ENCODE measurements at places on chromosomes 3 and 15.

GRCh38 chr3:165378761-165379160 lies 182.6 kb upstream of the SLITRK3 start:
- DNase-seq: no peak

DNA sequence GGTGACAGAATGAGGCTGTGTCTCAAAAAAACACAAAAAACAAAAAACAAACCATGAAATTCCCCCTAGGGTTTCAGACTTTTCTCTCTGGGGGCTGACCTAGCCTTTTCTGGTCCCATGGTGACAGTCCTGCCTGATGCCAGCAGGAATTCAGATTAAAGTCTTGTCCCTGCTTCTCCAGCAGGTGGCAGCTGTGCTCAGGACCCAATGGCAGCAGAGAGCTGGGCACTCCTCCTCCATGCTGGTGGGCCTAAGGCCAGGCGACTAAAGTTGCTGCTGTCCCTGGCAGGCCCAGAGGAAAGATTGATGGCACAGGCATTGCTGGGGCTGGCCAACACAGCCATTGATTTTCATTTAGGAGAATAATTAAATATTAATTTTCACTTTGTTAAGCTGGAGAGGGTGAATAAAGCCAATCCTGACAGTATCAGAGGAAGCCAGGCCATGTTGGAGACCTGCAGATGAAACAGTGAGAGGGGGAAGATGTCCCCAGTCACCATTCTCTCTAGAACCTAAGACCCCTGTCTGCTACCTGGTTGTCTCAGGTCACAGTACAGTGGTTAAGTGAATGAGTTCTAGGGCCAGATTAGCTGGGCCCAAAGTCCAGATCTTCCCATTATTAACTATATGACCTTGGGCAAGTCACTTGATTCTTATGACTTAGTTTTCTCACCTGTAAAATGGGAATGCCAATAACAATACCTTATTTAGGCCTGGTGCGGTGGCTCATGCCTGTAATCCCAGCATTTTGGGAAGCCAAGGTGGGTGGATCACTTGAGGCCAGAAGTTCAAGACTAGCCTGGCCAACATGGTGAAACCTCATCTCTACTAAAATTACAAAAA lies 7.1 kb downstream of the CELF6 start:
- DNase-seq: peak; percentile 72

GRCh38 chr15:79093352-79093935 lies 2.9 kb upstream of the RASGRF1 start:
- no peak for DNase-seq

DNA sequence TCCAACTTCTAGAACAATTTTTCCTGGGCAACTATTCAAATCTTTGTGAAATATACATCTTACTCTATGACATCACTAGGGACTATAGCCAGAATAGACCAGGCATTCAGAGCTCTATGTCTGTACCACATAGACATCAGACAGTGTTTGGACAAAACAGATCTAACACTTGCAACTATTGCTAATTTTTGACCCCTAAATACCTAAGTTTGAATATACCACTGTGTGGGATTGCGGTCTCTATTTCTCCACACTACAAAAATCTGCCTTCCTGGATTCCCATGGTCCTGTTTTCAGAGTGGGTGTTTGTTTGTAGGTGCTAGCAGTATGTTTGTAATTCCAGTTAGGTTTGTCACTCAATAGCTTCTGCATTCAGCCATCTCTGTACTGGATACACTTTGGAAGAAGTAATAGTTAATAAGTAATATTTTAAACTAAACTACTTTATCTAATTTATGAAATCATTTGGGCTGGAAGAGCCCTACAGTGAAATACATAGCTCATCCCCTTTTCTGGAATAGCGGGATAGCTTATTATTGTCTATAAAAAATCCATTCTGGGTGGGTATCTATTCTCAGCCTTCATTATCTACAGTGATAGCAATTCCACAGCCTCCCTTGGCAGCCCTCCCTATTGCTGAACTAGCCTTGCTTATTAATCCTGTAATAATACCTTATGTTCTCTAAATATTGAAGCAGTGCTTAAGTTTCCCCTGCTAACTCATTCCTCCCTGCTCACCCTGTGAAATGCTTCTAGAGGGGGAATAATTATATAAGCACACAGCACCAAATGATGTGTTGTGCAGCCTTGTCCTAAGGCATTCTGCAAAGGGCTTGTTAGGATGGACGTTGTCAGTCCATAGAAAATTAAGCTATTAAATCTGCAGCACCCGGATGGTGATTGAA lies 49.4 kb downstream of the RBMS3 start:
- DNase-seq: no peak

GRCh38 chr3:178152988-178153387 lies 383.2 kb upstream of the KCNMB2 start:
- no peak for DNase-seq

GRCh38 chr3:32551087-32551486 lies 19.6 kb downstream of the DYNC1LI1 start:
- no peak for DNase-seq

- DNase-seq: no peak
Observed at GRCh38 chr3:4981294-4981664, 2.0 kb downstream of the BHLHE40 start.

GRCh38 chr3:54343495-54343894 lies 221.1 kb downstream of the CACNA2D3 start:
- no peak for DNase-seq

GRCh38 chr3:81279481-81280379 lies 481.7 kb downstream of the GBE1 start:
- no peak for DNase-seq

DNA sequence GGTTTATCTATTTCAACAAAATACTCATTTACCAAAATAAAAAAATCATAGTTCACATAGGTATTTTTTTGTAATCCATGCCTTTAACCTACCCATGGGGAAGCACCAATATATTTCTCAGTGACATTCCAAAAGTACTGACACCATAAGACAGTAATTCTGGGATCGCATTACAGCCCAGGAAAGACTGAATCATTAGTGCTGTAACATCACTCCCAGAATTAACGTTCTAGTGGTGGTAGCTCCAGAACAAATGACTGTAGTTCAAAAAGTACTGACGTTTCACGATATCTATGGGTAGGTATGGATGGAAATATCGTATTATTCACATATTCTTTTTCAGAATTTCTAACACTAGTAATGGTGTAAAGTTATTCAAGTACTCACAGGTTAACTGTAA lies 54.3 kb upstream of the NEK10 start:
- DNase-seq: no peak

DNA sequence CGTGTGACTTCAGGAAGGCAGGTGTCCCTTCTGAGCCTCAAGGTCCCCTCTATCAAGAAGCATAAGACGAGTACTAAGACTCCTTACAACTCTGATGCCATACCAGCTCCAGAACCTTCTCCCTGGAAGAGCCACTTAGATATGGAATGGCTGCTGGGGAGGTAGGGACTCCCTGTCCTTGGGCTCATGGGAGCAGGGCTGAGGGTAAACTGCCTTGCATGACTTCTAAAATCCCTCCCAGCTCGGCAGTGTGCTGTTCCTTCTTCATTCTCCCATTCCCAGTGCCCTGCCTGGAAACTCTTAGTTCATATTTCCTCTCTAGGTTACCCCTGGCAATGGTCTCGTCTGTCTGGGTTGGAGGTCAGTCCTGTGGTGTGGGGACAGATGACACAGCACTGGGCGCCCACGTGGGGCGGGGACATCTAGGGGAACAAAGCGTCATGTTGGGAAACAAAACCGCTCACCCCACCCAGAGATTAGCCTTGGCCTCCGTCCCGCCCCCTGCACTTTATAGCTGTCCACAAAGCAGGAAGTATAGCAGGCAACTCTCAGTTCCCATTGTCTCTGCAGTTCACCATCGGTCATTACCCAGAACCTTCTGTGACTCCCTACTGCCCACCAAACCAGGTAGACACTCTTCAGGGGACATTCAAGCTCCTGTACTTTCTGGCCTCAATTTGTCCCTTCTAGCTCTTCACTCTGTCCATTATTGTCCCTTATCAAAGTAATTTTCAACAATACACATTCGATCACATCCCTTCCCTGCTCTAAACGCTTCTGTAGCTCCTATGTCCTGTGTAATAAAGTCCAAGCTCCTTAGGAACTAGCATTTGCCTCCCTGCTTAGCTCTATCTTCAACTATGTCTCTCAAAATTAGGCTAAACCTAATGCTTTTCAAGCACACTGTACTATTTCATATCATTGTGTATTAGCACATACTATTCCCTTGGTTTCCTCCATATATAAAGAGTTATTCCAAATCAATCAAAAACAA lies 73.8 kb downstream of the IQSEC1 start:
- DNase-seq: no peak

DNA sequence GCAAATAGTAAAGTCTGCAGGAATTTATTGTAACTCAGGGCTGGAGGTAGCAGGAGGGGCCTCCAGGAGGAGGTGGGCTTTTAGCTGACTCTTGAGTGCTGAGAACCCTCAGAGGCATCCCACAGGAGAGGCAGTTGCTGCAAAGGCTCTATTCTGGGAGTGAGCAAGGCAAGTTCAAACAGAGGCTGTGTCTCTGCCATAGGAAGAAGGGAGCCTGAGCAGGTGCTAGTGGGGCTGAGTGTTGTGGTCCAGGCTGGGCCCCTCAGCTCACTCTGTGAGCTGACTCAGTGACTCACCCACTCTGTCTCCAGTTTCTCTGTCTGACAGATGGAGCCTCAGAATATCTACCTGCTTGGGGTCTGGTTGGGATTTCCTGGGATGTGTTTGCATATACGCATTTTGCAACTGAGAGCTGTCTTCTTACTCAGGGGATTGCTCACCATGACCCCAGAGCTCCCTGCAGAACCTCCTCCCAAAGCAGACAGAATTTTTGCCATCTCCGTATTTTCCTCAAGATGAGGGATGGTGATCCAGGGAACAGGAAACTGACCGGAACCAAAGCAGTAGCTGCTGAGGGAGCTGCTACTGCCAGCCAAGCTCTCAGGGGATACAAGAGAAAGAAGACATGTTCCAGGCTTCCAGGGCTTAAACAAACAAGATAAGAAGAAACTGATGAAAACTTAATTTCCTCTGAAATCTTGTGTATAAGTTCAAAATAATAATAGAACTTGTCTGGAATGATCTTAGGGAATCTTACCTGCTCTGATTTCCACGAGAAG lies 13.6 kb upstream of the NOX5 start:
- DNase-seq: no peak

DNA sequence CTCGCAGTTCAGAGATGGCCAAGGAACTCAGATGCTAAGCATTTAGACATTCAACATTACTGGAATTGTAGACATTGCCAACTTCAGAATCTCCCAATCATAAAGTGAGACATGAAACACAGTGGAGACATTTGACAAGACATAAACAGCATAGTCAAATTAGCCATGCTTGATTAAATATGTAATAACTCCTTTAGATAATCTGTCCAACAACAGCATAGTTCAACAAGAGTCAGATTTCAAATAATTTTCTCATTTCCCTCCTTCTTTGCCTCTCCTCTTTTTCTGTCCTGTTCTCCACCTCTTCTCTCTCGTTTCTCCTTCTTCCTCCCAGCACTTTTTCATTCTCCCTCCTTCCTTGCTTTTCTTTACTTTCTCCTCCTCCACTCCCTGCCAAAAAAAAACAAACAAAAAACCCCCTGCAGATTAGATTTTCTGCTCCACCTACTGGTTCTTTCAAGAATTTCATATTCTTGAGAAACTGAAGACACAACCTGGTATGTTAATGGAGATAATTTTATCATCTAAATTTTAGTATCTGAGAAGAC lies 20.2 kb downstream of the CPOX start:
- no peak for DNase-seq

DNA sequence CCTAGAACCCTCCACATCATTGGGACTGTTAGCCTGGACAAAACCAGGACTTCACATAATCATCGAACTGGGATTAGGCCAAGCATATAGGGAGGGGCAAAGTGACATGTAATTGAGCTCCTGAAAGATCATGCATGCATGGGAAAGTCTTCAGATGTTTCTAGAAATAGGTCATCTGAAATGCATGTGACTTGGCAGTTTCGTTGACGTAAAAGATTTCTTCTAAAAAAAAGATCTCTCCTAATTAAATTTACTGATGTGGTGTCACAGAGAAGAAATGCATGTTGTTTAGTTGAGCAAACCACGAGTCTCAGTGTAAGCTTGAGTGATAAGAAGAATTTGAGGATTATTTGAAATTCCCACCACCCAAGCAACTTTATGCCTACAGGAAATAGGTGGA lies 70.0 kb upstream of the LIMD1 start:
- no peak for DNase-seq

DNA sequence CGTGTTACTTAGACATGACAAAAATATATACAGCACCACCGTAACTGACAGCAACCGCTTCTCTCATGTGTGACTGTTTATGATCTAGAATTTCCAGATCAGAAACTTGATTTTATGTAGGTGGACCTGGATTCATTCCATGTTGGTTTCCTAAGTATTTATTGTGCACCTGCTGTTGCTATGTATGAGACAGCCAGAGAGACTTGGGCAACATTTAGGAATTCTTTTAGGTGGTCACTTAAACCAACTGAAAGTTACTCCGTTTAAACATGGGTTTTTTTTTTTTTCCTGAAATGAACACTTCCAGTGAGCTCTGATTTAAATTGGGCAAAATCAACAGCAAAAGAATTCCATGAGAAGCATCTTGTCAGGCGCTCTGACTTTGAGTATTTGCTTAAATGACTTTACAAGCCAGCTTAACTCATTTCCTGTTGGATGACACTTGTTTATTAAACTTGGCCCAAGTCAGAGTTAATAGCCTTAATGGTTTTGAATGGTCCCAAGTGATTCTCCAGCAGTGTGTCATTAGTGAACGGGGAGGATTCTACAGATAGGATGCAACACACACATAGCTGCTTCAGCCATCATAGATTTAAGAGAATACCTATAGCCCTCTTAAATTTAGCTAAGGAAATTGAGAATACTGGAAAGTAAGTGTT lies 31.8 kb downstream of the MITF start:
- no peak for DNase-seq

- DNase-seq: no peak
Observed at GRCh38 chr3:155640098-155640497, 104.8 kb downstream of the PLCH1 start.

- DNase-seq: no peak
Observed at GRCh38 chr15:90720131-90720530, 3.0 kb downstream of the BLM start.

DNA sequence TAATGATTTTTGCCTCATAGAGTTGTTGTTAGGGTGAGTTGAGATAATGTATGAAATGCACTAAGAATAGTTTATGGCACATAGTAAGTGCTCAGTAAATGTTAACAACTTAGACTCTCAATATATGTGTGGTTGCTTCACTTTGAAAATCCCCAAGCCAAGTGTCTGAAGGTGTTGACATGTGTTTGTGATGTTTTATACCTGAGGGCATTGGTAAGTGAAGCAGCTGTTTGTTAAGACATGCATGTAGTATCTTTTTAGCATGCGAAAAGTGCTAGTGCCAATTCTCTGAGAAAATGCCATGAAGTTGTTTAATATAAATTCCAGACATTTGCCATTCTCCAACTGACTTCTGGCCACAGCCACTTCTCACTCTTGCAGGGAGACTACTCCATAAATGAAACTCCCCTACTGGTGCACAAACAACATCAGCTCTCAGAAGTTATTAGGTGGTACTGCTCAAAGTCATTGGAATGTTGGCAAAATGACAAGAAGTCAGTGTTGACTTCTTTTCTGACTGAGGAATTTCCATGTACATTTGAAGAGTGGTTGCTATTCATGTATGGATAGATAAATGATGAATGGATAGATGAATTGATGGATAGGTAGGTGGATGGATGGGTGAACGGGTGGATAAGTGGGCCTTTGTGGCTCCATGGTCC lies 103.6 kb upstream of the NUDT16 start:
- no peak for DNase-seq

All from activated CD4-positive, alpha-beta memory T cell treated with anti-CD3 and anti-CD28 coated beads for 36 hours (primary cell).